ENCODE measurements at places on chromosomes 16 and 17.
A peak's percentile ranks its signal among the peaks of the same experiment; 100 is the strongest.

DNA sequence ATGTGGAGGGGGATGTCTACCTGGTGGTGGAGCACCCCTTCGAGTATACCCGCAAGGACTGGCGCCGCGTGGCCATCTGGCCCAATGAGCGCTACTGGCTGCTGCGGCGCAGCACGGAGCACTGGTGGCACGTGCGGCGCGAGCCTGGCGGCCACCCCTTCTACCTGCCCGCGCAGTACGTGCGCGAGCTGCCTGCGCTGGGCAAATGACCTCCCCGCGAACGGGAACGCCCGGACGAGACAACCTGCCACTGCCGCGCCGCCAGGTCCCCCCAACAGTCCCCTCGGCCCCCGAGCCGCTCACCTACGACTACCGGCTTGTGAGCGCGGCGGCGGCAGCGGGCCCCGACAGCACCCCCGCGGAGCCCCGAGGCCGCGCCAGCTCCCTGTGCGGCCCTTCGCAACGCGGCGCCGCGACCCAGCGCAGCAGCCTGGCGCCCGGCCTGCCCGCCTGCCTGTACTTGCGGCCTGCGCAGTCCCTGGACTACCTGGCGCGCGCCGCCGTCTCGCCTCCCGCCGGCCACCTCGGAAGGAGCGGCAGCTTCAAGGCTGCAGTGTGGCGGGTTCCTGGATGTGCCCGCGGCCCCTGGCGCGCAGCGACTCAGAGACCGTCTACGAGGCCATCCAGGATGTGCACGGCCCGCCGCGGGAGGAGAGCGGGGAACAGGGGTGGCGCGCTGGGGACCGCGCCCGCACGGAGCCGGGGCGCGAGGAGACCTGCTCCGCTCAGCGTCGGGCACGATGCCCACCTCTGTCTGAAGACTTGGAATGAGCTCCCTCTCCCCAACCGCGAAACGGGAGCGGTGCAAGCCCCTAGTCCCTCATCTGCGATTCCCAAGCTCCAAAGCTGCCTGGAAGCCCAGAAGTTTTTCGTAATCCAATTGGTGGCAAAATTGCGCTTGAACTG, 48.7 kb upstream of the AMZ2 start:
- no peak for DNase-seq

- no peak for DNase-seq
These were observed 22.6 kb downstream of the SLC25A10 start for GRCh38 chr17:81734405-81735263.

GRCh38 chr16:14502932-14503741, 126.9 kb downstream of the PARN start:
- no peak for DNase-seq

DNA sequence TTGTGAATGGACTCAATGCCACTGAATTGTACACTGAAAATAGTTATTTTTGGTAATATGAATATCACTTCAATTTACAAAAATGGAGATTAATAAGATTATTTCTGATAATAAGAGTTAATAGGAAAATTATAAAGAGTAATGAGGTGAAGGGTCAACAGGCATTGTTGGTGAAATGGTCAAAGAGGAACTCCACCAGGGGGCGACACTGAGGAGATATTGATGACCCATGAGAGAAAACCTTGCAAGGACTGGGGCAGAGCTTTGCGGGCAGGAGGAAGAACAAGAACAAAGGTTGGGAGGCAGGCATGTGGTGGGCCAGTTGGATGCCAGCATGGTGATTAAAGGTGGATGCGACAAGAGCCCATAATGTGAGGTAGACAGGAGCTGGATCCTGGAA, 74.0 kb upstream of the XYLT1 start:
- peak; percentile 14 for DNase-seq

- peak; percentile 16 for DNase-seq
These were observed 50.5 kb downstream of the GPR139 start for GRCh38 chr16:20023190-20023589.

DNA sequence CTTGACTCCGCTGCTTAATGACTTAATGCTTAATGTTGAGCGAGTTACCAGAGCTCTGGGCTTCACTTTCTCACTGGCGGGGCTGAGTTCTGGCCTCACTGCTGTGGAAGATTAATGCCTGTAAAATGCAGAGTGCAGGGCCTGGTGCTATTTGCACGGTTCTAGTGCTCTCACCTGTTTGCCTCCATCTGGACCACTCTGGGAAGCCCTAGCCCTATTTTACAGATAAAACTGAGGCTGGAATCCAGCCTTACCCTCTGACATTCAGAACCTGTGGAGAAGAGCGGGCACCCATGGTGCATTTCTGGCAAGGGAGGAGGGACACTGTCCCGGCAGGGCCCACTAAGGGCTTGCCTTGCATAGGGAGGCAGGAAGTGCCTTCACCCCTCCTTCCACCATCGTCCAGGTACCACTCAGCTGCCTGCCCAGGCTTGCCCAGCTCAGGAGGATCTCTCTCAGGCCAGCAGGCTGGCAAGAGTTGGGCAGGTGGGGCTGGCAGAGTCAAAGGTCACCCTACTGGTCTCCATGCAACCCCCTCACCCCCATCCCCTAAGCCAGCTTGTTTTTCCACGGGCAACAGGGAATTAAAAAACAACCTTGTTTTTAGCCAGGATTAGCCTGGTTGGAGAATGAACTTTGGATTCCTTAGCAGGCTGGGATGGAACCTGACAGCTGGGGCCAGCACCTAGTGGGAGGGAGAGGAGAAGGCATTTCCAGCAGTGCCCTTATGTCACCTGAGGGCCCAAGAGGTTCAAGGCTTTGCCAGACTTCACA, 4.1 kb upstream of the UBALD1 start:
- no peak for DNase-seq

DNA sequence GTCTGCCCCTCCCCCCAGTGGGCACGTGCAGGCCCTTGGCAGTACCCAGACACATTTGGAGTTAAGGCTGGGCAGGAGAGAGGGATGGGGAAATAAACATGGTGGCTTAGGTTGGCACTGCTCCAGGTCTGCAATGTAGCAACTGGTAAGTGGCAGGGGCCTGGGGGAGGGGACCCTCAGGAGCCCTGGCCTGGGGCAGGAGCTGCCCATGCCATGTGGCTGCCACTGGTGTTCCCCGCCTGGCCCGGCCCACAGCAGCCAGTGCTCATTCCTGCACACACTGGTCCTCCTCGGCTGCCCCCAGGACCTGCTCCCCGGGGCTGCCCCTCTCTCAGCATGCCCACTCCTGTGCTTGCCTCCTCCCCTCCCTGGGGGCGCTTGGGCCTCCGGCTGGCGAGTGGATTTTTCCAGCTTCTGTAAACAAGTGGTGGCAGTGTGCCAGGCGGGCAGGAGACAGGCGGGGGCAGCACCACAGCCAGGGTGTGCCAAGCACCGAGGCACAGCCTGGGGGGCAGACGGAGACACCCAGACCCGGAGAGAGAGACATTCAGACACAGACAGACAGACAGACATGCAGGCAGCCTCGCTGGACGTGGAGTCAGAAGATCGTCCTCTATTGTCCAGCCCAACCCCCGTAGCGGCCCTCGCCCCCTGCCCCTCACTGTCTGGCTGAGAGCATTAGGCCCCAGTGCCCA, 9.4 kb downstream of the THRA start:
- peak; percentile 40 for DNase-seq

DNA sequence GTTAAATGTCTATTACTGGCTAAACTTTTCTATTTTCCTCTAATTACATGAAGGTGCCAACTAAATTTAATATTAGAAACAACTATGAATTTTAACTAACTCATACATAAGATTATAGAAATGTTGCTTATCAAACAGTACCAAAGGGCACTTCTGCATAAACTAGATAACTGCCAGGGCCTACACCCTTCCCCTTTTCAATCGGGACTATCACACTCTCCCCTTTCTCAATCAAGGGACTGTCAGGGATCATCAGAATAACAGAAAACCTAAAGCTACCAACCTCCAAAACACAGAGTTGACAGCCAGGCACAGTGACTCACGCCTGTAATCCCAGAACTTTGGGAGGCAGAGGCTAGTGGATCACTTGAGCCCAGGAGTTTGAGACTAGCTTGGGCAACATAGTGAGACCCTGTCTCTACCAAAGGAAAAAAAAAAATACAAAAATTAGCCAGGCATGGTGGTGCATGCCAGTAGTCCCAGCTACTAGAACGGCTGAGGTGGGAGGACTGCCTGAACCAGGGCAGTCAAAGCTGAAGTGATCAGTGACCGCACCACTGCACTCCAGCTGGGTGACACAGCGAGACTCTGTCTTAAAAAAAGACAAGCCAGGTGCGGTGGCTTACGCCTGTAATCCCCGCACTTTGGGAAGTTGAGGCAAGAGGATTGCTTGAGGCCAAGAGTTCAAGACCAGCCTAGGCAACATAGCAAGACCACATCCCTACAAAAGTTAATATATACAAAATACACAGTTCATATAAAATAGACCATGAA, 3.2 kb upstream of the PHLPP2 start:
- DNase-seq: peak; percentile 32

DNA sequence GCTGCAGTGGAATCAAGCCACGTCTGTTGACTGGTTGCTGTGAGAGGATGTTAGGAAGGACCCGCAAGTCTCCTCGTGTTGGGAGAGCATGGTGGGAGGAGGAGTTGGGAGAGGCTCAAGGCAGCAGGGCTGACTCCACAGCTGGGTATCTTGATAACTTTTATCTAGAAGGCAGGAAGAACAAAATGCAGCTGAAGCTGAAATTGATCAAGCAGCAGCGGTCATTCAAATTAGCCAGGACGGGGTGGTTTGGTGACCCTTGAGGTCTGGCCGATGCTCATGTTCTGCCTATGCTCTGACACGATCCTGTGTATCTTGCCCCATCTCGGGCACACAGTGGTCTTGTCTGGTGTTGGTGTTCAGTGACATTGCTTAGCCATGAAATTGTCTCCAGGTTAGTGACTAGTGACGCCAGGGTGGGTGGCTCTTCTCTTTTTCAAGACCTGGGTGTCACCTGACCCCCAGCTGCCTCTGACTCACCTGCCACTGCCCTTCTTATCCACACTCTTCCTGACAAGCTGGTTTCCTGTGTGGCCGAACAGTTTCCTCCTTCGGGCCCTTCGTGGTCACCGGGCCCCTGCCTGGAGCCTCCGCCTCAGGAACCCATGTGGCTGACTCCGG, 19.1 kb downstream of the NPTX1 start:
- peak; percentile 65 for DNase-seq

- DNase-seq: no peak
These were observed 11.9 kb downstream of the CES3 start for GRCh38 chr16:66972983-66973382.

- no peak for DNase-seq
These were observed 1494.7 kb upstream of the CDH8 start for GRCh38 chr16:63530974-63531373.

DNA sequence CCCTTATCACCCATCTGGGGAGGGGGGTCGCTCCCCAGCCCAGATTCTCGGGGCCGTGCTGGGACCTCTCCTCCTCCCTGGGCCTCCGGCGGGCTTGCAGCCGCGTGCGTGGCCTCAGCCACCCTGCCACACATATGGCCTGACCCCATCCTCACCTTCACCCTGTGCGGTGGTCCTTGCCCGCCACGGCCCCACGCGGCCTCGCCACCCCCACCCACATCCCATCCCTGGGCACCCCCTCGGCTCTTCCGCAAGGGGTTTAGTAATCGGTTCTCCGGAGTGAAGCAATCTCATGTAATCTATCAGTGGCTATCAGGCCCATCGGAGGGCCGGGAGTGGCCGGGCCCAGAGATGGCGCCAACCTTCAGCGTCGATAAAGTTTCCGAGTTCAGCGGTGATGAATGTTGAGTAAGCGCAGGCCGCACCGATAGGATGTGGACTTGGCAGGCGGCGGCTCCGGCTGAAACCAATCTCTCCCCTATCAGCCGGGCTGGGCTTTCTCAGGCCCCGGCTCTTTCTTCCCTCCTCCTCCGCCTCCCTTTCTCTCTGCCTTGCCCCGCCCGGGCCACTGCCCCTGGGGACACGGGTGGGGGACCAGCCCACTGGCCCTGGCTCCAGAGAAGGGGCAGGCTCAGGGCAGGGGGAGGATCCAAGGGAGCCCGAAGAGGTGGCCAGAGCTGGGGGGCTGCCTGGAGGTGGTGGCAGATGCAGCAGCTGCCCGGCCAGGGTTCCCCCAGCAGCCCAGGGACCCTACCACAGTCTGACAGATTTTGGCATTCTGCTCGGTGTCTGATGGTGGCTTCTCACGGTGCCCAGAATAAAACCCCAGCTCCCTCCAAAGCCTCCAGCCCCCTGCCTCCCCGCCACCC, 20.8 kb downstream of the ZFPM1 start:
- DNase-seq: no peak

DNA sequence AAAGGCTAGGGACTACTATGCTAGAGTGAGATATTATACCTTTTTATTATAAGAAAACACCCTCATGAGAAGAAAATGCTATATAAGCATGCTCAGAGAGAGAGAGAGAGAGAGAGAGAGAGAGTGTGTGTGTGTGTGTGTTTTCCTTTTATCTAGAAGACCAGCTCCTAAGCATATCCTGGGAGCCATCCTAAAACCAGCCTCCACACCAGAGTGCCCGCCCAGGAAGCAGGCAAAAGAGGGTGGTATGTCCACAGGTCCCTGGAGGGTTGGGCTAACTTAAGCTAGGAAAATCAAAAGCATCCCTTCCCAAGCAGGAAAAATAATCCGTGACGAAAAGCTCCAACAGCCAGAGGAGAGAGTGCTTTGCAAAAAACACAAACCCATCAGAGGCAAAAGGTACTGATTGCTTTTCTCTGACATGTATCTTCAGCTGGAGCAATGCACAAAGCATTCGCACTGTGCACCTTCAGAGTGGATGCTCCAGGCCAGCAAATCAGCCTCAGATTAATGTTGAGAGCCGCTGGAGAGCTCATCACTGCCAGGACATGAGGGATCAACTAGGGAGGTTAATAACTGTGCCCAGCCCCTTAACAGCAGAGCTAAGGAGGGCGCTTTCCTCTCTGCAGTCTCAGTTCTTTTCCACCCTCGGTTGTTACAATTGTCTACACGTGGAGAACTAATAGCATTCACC, 125.1 kb downstream of the SLC39A11 start:
- DNase-seq: no peak

GRCh38 chr17:29577385-29578211, 9.1 kb downstream of the TP53I13 start:
- DNase-seq: no peak

GRCh38 chr16:21989751-21990150, 11.2 kb downstream of the PDZD9 start:
- no peak for DNase-seq

- no peak for DNase-seq
These were observed 14.7 kb upstream of the MPRIP start for GRCh38 chr17:17027442-17028058.

DNA sequence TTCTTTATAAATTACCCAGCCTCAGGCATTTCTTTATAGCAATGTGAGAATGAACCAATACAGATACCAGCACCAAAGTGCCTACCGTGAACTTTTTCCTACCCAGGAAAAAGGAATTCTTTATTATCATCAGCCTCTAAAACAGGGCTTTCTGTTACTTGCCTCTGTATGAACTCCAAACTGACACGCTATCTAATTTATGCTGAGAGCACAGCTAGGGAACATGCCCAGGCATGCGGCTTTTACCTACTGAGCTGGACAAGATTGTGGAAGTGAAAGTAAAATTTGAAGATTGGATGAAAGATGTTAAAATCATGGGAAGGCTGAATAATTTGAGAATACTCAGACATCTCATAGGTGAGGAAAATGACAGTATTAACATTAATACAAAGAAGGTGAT, 24.4 kb upstream of the ADCY9 start:
- peak; percentile 25 for DNase-seq

GRCh38 chr17:48460052-48460451, 30.0 kb upstream of the SKAP1 start:
- peak; percentile 21 for DNase-seq
